Stimulated activated CD8-positive, alpha-beta memory T cell treated with anti-CD3 and anti-CD28 coated beads, Interleukin-4, amount 100 ng/mL, for 1 hour (primary cell): ENCODE measurements at places on chromosomes 4 and X.

DNA sequence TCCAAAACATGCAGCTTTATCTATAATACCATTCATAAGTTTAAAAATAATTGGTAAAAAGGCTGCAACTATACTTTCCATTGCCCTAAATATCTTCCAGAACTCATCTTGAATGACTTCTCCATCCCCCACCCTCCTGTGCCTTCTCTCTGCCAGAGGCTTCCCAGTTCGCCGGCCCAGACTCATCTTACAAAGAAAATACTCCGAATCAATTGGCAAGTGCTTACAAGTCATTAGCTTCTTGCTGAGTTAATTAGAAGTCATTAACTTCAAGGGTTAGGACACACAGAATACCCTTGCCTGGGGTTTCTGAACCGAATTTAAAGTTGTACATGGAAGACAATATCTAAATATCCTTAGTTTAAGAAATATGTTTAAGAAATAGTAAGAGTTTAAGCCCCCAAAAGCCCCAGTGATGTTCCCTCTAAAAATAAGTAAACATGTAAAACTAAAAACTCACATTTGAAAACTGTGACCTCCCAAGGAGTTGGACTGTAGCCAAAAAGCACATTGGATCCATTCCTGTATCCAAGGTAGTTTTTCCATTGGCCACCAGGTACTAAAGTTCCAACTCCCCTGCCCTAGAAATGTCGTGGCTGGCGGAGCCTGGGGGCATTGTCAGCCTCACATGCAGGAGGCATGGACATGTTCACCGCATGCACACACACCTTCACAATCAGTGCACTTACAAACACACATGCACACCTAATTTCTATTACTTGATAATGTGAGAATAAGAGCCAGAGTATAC, 535.2 kb upstream of the FAT1 start:
- DNase-seq = no peak

- no peak for DNase-seq
These were observed 3.4 kb upstream of the PCDH7 start for GRCh38 chr4:30716681-30717207.

DNA sequence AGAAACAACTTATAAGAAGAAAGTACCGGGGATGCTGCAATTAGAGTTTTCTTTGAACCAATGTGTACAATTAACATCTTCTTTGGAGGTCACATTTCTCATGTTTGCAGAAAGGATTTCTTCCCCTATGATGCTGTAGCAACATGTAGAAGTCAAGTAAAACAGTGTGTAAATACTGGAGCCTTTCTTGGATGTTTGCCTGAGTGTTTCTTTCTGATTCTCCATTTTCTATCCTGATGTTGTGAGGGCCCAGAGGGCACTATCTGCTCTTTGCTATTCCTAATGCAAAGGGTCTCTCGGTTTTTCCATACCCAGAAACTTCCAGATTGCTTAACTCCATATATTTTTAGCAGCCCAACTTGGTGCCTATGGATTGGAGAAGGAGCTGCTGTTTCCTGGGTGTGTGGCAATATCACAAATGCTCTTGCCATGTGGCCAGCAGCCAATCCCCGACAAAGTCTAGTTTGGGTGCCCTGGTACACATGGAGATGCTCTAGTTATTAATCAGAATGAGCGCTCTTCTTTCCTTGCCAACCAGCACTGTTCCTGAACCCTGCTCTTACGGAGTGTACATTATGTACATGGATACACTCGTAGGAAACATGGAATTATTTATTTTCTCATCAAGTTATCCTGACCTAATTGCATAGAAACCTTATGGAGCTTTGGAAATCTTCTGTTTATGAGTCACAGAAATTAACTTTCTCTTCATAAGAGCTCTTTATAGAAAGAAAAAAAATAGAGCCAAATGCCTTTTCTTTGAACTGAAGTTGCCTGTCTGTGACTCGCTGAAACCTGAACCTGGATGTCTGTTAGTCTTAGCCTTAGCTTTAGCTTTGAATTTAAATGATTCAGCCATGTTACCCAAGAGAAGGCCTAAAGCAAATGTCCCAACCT, 67.0 kb upstream of the GPC4 start:
- no peak for DNase-seq

DNA sequence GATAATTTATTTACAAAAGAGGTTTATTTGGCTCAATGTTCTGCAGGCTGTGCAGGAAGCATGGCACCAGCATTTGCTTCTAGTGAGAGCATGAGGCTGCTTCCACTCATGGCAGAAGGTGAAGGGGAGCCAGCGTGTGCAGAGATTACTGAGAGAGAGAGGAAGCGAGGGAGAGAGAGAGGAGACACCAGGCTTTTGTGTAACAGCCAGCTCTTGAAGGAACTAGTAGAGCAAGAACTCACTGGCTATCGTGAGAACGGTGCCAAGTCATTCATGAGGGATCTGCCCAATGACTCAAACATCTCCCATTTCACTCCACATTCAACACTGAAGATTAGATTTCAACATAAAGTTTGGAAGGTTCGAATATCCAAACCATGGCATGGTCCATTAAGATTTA, 12.7 kb downstream of the GUCY1A1 start:
- no peak for DNase-seq

- DNase-seq = no peak
These were observed 10.1 kb downstream of the TMEM271 start for GRCh38 chr4:566035-566434.

DNA sequence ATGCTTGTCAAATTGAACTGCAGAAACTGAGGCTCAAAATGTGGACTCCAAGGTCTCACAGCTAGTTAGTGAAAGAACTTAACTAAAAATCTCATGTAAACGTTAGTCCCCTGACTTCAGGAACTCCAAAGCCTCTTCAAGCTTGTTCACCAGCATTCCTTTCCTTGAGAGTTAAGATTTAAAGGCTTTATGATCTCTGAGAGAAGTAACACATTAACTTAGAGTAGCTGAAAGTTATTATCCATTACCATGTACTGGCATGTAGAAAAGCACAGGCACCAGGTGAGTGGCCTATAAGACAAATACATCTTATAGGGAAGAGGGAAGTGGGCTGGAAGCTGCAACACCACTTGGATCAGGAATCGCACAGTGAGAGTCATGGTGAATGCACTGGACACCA, 15.3 kb downstream of the PARM1 start:
- no peak for DNase-seq

- DNase-seq = no peak
These were observed 283.7 kb downstream of the PACRGL start for GRCh38 chr4:20983763-20984575.

DNA sequence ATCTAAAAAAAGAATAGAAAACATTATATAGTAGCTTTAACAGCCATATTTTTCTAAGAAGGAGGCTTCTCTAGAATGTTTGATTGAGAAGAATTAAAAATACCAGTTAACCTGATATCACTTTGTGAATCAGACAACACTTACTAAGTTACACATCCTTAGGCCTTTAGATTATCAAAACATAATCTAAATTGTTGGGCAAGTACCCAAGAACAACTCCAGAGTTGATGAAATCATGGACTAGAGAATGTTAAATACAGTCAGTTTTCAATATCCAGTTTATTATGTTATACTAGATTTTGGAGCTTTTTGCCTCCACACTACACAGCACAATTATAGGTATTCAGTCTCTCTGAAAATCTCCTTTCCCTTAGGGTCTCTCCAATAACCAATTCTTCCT, 39.6 kb downstream of the ARL13A start:
- DNase-seq = no peak

DNA sequence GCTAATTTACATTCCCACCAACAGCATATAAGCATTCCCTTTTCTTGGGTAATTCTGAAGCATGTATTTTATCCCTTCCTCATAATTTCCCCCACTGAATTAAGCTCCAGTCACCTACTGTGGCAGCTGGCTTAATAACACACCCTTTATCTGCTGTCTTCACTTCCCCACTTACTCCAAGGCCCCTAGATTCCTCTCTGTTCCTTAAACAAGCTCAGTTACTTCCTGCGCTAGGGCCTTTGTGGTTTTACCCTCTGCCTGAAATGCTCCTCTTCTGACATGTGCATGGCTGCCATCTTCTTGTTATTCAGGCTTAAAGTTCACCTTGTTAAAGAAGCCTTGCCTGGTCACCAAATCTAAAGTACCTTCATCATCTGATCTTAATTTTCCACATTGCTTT, 47.2 kb upstream of the RPS6KA3 start:
- DNase-seq = no peak

DNA sequence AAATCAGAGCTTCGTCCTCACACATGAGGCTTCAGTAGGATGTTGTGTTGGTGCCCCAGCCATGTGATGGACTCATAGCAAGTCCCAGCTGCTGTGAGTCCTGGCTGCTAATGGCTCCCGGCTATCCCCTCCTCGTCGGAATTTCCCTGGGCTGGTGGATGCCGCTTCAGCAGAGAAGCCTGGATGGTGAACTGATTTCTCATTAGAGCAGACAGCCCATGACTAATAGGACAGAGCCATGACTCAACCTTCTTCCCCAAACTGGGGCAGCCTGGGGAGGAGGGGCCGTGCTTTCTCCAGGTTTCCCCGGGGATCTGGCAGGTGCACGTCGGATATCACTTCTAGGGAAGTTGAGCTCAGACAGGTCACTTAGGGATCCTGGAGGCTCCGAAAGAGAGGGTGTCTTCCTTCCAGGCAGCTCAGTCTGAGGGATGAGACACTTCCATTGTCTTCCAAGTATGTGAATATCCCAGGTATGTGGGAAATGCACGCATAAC, 112.7 kb downstream of the ASMT start:
- no peak for DNase-seq

DNA sequence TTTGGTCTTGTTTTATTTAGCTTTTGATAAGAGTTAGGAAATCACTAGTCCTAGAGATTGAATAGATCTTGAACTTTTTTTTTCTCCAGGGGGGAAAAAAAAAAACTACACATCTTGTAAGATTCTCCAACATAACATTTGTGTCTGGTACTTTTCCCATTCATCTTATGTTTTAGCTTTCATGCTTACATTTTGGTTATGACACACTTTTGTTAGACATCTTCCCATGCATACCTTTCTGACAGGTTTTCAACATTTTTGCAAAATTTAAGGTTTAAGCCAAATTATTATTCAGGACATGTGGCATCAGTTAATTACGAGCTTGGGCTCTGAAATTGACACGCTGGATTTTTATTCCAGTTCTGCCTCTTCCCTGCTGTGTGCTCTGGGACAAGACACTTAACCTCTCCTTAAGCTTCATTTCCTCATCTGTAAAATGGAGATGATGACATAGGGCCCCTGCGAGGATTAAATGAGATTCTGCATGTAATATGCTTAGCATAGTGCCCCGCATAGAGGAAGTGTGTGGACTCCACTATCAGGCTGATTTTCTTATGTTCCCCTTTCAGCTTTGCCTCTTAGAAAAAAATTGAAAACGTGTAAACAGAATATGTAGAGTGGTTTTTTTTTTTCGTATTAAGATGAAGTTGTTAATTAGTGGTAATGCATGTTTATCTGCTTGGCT, 5.3 kb downstream of the KIT start:
- no peak for DNase-seq

DNA sequence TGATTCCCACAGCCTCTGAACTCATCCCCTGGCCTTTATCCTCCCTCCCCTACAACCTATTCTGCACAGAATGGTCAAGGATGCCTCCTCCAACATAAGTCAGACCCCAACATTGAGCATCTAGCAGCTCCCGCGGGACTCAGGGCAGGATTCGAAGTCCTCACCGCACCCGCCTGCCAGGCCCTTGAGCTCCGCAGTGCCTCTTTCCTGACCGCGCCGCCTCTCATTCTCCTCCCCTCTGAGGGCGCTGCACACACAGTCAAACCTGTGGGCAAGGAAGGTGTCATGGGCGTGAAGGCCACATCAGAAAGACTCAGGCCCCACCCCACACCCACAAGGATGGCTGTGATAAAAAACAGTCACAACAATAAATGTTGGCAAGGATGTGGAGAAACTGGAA, 84.1 kb downstream of the CPZ start:
- no peak for DNase-seq

GRCh38 chrX:81201071-81201470, 642 bp downstream of the HMGN5 start:
- no peak for DNase-seq

GRCh38 chr4:78155616-78156105, 98.5 kb downstream of the FRAS1 start:
- no peak for DNase-seq

DNA sequence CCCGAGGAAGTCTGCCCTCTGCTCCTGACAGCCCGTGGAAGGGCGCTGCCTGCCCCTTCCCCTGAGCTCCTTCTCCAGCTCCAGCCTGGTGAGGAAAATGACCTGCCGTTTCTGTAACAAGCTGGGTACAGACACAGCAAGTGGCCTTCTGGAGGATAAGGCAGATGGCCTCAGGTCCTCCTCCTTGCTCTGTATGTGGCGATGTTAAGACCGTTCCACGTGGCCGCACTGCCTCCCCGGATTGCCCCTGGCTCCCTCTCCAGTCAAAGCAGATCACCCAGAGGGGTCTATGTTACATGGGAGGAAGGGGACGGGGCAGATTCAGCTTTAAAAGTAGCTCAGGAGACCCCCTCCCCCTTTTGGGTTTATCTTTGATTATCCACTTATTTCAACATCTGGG, 80.3 kb upstream of the GATB start:
- DNase-seq = no peak

- DNase-seq = no peak
These were observed 11.5 kb downstream of the PPARGC1A start for GRCh38 chr4:23878246-23878891.

DNA sequence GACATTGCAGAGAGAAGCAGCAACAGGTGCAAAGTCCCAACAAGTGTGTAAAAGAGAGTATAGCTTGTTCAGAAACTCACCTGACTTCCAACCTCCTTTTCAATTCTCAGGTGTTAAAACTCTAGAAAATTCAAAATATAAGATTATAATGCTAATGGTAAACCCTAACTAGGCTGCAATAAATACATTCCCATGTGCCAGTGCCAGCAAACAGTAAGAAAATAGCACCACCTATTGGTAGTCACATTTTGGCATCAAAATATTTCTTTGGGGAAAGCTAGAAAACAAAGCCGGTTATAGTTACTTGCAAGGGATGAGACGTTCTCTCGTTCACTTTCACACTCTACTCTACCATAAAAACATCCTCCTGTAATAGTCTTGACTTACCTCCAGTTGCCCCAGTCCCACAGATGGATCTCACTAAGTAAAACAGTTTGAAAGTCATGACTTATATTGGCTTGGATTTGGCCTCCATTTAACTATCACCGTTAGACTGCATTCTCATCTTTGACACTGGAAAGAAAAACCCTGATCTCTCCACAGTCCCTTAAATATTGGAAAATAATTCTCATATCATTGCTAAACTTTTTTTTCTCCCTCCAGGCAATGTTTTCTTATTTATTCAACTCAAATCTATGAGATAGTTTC, 9.6 kb downstream of the BMP3 start:
- DNase-seq = no peak

DNA sequence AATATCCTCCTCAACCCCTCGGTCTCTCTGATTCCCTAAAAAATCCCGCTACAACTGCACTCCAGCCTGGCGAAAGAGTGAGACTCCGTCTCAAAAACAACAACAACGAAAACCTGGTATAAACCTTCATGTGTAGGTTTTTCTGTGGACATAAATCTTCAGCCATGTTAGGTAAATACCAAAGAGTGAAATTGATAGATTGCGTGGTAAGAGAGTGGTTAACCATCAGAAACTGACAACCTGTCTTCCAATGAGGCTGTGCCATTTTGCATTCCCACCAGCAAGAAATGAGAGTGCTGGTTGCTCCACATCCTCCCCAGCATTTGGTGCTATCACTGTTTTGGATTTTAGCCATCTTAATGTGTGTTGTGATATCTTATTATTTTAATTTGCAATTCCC, 10.9 kb downstream of the TBC1D19 start:
- DNase-seq = no peak

GRCh38 chrX:31836479-31836878, 764.6 kb upstream of the FTHL17 start:
- no peak for DNase-seq
